Left ventricle myocardium inferior (tissue), 1 donor: ENCODE measurements at places on chromosomes 5 and 9.

- DNase-seq, result no peak
Measured at GRCh38 chr9:77384406-77384805, 207.1 kb downstream of the VPS13A start.

GRCh38 chr5:80255811-80256712 lies at the start of gene SERINC5:
Gene SERINC5, minus strand, starts transcription at chr5:80256048. Its CDS starts 126 bp downstream, at chr5:80255922.
- DNase-seq, result peak; percentile 90

GRCh38 chr9:93161786-93162562 lies 22.0 kb upstream of the WNK2 start:
- DNase-seq, result no peak

DNA sequence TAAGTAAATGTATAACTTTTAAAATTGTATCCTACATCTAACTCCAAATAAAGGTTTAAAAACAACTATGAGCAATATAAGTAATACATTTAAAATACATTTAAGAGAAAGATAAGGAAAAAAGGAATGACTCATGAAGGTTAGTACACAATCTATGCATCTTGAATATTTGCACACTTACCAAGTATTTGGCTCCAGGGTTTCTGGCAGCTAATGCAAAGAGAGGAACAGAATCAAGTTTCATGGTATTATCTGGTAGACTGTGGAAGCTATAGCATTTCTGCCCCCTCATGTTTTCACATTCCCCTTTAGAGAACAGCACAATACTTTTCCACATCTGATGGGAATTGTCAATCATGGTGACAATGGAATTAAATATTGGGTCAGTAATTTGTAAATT lies 132.1 kb downstream of the COX7C start:
- DNase-seq, result no peak

DNA sequence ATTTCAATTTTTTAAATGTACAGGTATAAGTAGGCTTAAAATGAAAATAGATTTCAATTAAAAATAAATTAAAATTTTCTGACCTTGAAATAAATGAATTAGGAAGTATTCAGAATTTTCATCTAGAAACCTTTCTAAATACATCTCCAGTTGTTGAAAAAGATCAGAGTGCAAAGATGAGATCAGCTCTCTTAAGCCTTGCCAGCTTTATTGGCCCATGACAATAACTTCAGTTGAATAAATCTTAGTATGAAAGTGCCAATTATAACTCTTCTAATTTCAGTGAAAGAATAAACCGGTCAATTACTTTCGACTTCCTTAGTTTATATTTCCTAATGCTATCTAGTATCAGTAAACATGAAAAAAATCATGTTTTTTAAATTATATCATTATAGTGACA lies 117.4 kb downstream of the FBXL17 start:
- DNase-seq, result no peak

DNA sequence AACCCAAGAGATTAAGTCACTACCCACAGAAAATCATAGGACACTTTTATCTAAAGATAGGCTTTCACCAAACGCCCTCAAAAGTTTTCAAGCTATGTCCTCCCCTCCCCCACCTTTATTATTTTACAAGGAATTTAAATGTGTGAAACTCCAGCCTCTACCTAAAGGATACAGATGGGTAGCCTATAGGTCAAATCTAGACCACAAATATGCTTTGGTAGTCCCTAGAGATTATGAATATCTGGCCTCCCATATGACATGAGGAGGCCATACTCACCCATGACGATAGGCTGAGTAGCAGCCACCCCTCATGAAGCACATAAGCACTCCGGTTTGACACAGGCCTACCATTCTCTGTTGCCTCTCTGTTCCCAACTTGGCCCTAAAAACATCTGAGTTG lies 11.9 kb downstream of the SIL1 start:
- no peak for DNase-seq

GRCh38 chr9:16179566-16179965 lies 626.7 kb downstream of the CCDC171 start:
- no peak for DNase-seq
